ENCODE measurements at places on chromosomes 2 and 18.

GRCh38 chr2:239264492-239264837 lies 136.4 kb downstream of the HDAC4 start:
- no peak for DNase-seq

DNA sequence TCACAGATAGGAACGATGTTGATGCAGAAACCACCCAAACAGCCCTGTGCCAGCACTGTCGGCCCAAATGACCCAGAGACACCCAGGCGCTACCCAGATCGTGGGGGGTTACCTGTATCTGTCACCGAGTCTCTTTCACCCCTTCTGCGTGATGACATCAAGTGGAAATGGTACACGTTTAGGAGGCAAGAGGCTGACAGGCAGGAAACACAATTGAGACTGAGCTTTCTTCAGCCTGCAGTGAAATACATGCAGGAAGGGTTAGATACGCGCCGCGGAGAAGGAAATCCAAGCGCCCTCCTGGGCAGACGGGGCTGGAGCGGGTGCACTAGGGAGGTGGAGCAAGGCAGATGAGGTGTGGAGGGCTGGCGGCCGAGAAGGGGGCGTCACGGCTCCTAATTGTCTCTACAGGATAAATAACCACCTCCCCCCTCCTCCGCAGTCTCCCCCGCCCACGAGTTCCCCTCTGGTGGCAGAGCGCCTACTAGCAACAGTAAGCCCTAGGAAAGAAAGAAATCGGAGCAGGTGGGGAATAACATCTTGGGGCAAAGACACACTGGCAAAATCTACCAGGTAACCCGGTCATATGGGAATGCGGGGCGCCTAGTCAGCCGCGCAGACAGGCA lies at the start of gene RNF152:
Gene RNF152 (minus strand): TSS at position 325 of the 626 bp plus-strand sequence. CDS start 76,544 bp downstream, outside the sequence.
- DNase-seq = peak; percentile 48

- no peak for DNase-seq
These were observed 10.2 kb downstream of the ZNF516 start for GRCh38 chr18:76484749-76485387.

- no peak for DNase-seq
These were observed 38.5 kb downstream of the ASXL3 start for GRCh38 chr18:33616556-33616955.

DNA sequence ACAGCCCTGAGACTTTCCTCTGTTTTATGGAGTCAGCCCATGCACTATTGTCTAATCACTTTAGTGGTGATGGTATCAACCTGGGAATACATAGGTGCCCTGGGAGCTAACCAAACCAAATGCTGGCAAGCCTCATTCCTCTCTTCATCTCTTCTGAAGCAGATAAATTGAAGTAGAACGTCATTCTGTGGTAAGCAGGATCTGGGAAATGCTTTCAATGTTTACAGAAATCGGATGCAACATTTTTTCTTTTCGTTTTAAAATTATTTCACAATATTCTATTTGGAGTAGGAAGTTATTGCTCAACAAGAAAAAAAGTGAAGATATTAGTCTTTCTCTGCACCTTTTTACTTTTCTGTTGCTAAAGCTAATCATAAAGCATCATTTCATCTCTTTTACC lies 114.2 kb downstream of the RBMS1 start:
- no peak for DNase-seq

GRCh38 chr2:27993402-27993787 lies 102.9 kb downstream of the BABAM2 start:
- DNase-seq = no peak

- peak; percentile 56 for DNase-seq
These were observed 152.8 kb upstream of the COPS8 start for GRCh38 chr2:236932831-236933361.

DNA sequence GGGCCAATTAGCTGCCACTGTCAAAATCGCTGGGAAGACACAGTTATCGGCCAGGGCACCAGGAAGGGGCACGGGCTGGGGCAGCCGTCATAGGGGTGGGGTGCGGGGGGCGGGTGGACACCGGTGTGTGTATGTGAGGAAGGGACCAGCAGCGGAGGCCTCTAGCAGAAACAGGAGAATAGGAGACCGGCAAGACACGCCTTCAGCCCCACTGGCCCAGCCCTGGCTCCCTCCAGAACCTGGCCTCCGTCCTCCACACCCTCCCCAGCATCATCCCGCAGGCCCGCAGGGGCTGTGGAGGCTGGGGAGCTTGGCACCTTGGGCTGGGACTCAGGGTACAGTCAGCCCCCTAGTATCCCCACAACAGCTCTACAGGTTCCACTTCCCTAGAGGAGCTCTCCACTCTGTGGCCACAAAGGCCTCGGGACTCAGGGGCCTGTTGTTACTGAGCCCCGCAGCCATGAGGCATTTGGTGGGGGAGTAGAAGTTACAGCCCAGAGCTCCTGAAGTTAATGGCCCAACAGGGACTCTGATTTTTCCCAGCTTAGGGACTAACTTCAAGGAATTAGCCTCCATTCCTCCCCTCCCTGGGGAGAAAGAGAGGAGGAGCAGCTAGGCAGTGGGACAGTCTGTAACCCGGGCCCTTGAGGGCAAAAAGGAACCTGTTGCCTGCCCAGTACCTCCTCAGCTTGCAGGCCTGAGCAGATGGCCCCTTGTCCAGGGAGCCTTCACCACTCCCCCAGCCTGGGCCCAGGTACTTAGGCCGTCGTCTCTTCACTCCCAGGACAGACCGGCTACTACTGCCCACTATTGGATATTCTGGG lies 19.9 kb downstream of the SH2D6 start:
- peak; percentile 54 for DNase-seq

DNA sequence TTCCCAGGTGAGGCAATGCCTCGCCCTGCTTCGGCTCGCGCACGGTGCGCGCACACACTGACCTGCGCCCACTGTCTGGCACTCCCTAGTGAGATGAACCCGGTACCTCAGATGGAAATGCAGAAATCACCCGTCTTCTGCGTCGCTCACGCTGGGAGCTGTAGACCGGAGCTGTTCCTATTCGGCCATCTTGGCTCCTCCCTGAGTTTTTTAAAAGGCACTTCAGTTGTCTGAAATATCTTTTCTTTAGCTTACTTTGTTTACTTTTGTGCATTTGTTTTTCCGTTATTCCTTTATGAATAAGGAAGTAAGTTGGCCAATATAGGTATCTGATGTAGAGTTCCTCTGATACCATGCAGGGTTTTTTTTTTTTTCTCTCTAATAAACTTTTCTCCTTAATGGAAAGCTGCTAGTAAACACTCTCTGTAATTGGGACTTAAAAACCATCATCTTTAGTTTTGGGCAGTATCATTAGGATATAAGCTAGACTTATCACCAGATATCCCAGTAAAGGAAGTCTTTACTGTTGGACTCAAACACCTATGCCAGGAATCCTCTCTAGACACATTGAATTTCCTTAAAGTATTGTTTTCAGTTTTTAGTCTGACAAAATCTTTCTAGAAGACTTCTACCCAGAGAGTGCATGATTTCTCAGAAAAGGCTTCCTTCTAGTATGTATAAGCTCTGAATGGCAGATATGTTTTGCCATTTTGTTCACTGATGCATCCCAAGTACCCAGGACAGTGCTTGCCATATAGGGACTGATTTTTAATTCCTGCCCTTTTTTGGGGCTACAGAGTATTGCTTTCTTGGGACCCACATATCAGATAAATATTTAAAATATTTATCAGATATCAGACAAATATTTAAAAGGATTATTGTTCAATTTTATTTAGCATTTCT lies 35.8 kb upstream of the DYSF start:
- no peak for DNase-seq

DNA sequence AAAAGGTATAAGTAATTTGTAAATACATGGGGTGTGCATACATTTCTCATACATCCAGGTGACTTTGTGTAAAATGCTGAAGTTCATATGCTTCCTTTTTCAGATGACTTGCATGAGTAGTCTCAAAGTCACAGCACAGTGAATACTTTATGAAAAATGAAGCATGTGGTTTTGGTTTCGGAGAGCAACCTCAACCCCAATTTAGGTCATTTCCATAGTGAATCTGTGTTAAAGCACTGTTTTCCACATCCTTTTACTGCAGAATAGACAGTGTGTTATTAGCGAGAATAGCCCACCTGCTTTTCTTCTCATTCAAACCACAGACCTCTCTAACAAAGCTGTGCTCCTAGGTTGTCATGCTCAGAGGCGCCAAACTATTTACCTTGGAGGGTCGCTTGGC lies 204.4 kb upstream of the RASGRP3 start:
- DNase-seq = no peak

- DNase-seq = no peak
These were observed 99.8 kb upstream of the VWC2L start for GRCh38 chr2:214311031-214311533.

GRCh38 chr2:74867841-74868658 lies 34.1 kb downstream of the HK2 start:
- no peak for DNase-seq

GRCh38 chr2:103859238-103859637 lies 994.7 kb upstream of the POU3F3 start:
- no peak for DNase-seq

- no peak for DNase-seq
These were observed 140.8 kb downstream of the ALPK2 start for GRCh38 chr18:58488041-58488440.

DNA sequence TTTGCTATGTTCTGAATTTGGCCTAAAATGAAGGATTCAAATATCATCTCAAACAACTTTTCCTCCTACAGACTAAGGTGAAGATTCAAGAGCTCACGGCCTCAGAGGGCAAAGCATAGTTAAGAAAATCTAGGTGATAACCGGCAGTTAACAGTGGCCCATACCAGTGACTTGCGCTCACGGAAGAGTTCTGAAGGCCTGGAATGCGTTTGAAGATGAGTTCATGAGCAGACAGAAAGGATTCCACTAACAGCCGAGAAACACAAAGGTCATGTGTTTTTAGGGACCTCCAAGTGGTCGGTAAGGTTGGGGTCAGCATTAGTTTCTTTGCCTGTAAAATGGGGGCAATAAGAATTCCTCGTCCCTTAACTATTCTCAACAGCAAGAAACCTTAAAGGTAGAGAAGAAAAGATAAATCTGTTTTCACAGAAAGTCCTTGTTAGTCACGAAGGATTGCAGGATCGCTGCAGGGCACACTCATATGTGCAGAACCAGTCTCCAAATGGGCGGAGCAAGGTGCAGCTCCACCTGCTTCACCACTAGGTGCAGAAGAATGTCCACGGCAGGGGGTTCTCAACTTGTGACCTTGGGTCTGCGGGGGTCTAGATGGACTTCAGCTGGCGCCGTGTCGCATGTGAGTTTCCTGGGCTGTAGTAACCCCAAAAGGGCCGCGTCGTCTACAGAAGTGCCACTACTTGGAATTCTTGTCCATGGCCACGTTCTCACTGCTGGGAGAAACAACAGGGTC lies 708 bp upstream of the RPIA start:
- DNase-seq = no peak

GRCh38 chr2:76946631-76947145 lies 575.5 kb downstream of the LRRTM4 start:
- DNase-seq = no peak

DNA sequence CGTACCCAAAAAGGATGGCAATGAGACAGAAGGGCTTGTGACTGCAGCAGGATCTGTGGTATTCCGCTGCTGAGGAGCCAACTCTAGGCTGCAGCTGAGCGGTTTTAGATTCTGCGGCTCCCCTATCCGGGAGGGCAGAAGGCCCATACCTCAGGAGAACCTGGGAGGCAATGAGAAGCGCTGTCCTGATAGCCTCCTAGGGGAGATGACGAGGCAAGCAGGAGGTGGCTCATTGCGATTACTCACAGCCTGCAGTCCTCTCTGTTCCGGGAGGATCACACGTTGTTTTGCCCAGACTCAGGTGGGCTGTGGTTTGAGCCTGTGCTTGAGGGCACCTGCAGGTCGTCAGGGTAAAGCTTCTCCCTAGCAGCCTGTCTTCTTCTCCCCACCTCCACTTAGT lies 65.1 kb downstream of the COA5 start:
- no peak for DNase-seq

DNA sequence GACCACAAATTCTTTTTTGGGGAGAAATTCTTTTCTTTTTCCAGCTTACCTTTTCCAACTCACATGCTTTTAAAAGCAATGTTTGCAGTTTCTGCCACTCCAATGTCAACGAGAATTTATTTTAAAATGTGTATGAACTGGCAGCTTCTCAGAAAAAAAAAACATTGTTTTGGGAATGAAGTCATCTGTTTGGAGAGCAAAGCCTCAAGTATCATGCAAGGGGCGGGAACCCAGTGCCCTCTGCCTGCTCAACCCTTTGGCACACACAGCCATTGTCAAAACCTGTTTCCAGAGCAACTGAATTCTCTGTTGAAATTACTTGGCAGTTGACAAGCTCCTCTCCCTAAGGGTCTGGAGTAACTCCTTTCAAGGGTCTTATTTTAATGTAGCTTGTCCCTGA lies 128.5 kb downstream of the QPCT start:
- peak; percentile 57 for DNase-seq

- DNase-seq = no peak
These were observed 16.8 kb downstream of the ARID5A start for GRCh38 chr2:96553176-96553956.

GRCh38 chr2:48169141-48169592 lies 262.9 kb upstream of the FBXO11 start:
- no peak for DNase-seq

DNA sequence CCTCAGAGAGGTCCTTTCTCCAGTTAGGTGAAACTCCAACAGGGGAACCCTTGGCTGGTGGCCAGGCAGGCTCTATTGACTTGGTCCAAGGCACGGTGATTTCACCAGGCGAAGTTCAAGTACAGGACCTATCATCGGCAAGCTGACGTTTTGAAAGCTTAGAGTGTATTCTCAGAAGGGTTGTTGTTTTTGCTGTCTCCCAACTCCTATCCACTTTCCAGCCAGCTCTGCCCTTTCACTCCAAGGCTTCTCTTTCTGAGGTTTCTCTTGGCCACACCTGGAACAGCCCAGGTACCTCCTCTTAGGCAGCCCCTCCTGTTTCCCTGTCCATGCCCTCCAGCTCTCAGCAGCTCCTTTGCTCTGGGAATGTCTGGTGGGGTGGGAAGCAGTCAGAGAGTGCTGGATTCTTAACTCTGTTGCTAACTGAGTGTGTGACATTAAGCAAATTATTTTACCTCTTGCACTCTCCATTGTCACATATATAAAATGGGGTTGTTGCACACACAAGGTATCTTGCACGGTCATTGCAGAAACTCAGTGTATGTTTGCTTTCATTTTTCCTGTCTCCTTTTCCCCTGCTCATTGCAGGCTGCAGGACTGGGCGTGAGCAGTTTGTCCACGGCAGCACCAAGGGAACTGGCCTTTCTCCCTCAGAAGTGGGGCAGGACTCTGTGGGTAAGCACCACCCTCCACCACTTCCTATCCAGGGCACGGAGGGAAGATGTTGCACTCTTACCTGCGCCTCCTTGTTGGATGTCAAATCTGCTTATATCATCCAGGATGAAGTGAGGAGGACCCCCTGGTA lies 30.2 kb downstream of the CAPN13 start:
- no peak for DNase-seq

DNA sequence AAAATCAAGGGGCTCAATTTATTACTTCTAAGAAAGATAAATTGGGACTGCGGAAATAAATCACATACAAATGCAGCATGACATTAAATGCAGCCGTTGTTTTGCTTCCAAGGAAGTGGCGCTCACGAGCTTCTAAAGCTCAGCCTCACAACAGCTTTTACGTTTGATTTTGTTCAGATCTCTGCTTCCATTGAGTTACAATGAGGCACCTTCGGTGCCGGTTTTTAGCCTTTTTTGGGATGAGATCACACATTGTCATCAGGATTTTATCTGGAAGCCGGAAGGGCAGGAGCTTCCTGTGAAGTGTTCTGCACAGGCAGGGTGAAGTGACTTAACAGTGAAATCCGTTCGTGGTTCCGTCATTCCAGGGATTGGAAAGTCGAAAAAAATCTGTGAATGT lies 209.8 kb downstream of the DCDC2C start:
- no peak for DNase-seq

GRCh38 chr18:11857177-11857887 lies 6.1 kb downstream of the CHMP1B start:
- no peak for DNase-seq

Measured in femur (tissue), 1 donor.